NK-92 treated with Interleukin-12 subunit alpha and Interleukin-12 subunit beta, amount 100 ng/mL, for 24 hours (cell line): ENCODE measurements at places on chromosomes 1 and 21.

DNA sequence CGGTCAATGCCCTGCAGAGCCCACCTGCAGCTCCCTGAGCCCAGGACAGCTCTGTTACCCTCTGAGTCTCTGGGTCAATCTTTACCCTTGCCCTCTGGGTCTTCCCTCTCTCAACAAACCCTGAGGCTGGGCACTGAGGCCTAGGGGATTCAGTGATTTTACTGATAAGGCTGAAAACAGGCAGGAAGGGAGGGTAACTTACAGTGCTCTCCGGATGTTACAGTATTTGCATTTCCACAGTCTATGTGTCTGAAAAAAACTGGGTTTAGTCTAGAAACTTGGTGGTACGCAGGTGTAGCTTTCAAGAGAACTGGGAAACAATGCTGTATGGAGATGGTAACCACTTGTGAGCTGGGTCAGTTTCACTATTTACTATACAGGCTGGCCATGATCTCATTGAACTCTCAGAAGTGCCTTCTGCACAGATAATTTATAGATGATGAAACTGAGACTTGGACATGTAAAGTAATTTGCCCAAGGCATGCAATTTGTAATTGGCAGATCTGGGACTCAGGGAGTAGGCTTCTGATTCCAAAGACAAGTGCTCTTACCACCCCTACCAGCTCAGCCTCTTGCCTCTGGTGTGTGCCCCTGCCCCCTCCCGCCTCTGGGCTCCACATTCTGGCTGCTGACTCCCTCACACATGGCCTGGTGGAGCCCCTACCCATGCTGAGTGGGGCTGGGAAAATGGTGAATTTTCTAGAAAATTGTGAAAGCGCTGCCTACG is 48.8 kb downstream of the TENT5C start:
- DNase-seq, result no peak

- no peak for DNase-seq
Observed at GRCh38 chr1:11600836-11601235, 53.4 kb downstream of the FBXO2 start.

- no peak for DNase-seq
Observed at GRCh38 chr21:42156690-42157605, 62.0 kb upstream of the ABCG1 start.

DNA sequence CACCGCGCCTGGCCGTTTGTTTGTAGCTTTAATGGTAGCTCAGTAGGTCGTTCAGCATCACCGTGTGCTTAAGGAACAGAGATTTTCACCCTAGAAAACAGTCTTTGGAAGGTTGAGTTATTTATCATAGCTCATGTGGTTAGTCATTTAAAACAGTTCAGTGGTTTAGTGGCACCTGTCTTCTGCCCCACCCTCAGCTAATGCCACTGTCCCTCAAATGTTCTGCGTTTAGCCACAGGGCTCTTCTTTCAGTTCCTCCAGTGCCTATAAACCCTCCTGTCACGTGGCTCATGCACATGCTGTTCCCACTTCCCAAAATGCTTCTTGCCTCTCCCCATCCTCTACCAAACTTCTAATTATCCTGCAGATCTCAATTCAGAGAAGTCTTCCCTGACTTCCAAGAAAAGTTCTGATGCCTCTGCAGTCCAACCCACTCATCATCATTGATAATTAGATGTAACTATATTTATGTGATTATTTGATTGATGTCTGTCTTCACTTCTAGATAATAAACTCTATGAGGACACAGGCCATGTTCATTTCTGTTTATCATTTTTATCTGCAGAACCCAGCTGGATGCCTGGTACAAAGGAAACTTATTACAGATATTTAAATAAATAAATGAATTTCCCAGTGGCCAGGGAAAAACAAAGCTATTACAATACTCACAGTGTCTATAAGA is 14.4 kb upstream of the DIPK1A start:
- DNase-seq, result no peak

DNA sequence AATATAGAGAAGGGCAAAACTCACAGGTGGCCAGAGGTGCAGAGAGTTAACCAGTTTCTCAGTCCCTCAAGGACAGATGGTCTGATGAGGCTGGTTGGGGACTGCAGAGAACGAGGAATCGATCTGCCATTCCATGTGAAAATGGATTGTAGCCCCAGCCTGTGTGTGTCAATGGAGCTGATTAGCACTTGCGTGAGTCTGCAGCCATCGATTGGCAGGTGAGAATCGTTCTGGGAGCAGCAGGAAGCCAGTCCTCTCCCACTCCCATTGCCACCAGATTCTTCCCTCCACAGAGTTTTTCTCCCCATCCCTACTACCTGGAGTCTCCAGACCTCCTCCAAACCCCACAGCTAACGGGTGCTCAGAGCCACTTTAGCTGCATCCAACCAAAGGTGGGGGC is 18.3 kb upstream of the PSMB2 start:
- DNase-seq, result no peak

GRCh38 chr1:204266504-204267034 is 52.8 kb upstream of the GOLT1A start:
- DNase-seq, result no peak

DNA sequence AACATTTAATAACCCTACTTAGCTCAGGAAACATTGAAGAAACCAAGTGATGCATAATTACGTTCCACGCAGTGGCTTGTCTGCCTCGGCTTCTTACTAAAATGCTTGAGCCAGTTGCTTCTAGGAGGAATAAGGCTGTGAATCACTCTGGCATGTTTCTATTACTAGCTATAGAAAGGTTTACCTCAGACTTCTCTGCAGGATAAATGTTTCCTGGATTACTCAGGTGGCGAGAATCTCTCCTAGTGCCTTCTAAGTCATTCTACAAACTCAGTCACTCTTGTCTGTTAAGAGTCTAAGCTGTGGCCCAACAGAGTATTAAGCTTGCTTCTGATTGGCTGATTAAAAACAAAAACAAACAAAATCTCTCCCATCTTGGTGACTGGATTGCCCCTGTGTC is 92.0 kb upstream of the RALGPS2 start:
- DNase-seq, result no peak

GRCh38 chr1:210446479-210446878 is 117.8 kb downstream of the HHAT start:
- no peak for DNase-seq

- DNase-seq, result no peak
Observed at GRCh38 chr1:198246337-198246736, 89.5 kb downstream of the NEK7 start.

- DNase-seq, result no peak
Observed at GRCh38 chr1:189350983-189351616, 1126.6 kb downstream of the BRINP3 start.

DNA sequence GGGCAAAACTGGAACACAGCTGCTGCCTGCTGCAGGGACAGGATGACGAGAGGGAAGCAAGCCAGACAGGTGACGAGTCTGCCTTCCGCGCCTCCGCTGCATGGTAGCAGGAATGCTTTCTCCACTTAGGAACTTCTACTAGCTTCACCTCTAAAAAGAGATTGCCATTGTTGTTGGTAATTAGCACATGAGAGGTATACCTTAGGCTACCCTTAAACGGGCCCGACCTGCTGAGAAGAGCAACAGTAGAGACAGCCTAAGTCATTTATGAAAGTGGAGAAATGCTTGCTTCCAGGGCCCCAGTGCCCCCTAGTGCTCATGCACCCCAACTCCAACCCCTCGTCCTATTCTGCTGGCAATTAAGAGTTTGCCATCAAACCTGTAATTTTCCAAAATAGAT is 96.9 kb upstream of the AKT3 start:
- DNase-seq, result no peak

GRCh38 chr1:34619256-34619655 is 135.6 kb upstream of the GJB5 start:
- DNase-seq, result no peak

DNA sequence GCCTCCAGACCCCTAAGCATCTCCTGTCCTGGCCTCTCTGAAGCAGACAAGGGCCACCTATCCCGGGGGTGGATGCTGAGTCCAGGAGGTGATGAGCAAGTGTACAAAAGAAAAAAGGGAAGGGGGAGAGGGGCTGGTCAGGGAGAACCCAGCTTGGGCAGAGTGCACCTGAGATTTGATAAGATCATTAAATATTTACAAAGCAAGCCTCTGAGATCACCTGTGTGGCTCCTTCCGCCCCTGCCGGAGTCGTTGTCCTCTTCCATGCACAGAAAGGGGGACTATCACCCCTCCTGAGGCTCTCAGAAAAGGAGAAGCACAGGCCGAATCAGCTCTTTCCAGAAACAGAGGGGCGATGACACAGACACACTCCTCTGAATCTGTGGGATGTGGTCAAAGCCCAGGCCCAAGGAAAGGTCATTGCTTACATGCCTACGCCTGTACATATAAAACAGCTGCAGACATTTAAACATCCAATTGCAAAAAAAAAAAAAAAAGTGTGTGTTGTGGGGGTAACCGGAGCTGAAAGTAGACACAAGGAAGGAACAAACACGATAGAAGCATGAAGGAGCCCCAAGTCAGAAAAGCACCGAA is 30.9 kb downstream of the PRSS38 start:
- no peak for DNase-seq

DNA sequence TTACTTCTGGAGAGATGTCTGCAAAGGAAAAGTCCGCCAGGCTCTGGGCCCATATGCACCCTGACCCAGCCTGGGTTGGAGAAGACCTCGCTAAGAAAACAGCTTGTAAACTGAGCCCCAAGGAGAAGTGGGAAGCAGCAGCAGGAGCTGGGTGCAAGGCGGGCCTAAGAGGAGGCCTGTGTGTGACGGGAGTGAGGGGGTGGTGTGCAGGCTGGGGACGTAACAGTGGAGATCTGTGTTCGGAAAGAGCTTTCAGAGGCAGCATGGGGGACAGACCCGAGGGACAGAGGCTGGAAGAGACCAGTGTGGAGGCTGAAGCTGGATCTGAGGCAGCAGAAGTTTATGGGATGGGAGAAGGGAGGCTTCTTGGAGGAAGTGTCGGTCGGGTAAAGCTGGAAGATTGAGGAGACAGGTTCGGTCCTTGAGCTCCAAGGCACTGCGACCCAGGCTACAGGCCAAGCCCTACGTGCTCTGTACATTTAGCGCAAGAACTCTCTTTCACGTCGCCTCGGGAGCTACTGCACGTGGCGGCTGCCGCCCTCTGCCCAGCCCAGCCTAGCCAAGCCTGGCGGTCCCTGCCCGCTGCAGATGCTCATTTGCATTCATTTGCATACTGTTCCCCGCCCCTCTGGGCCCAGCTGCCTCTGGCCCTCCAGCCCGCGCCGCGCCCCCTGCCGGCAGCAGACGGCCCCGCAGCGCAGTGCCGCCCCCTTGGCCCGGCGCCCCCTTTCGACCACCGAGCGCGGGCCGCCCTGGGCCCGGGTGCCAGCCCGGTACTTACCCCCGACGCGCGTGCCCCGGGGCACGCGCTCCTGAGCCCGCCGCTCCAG is 6.3 kb downstream of the HPCA start:
- DNase-seq, result no peak

- no peak for DNase-seq
Observed at GRCh38 chr1:9758559-9759121, 65.1 kb downstream of the CLSTN1 start.

DNA sequence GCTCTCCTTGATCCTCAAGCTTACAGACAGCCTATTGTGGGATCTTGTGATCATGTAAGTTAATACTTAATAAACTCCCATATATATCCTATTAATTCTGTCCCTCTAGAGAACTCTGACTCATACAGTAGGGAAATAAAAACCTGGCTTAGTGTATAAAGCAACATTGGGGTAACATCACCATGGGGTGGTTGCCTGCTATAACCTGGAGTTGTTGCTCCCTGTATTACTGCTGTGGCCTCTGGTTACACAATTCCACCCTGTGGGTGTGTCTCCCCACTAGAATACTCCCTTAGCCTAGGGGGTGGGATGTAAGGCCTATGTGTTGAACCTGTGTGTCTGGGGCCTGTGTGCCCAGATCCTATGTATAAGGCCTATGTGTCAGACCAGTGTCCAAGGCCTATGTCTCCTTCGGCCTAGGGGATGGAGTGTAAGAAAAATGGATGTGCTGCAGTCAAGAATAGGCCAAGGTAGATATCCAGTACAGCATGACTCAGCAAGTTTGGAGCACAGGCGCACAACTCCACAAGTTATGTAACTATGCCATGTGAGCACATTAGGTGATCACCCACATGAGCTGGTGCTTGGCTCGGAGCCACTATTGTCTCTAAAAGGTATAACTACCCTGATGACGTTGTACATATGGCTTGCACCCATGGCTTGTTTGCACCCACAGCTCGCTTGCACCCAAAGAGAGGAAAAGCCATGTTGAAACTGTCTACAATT is 96.8 kb upstream of the C1orf21 start:
- no peak for DNase-seq

GRCh38 chr21:25487046-25487594 is 120.2 kb downstream of the MRPL39 start:
- DNase-seq, result no peak

DNA sequence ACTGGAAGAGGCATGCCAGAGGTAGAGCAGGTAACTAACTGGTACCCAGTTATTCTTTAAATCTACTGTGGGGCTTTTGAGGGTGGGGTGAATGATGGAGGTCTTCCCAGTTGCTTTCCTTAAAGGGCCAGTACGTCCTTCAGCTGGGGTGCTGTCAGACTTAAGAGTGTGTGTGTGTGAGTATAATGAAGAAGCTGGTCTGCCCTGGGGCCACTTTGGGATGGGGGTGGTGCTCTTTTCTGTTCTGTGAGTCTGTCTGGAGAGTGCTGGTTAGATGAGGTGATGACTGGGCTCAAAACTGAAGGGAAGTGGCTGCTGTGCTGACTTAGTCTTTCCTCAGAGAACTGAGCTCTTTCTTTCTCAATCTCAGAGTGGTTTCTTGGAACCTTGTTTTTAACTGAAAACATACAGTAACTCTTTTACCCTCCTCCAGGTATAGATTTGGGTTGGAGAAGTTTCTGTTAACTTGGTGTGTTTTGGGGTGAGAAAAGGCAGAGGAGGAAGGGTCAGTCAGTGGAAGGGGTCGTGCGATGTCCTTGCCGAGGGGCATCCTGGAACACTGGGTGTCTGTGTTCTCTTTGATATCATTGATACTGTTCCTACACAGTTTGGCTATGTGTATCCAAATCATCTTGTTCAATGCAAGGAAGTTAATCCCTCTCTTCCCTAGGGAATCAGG is 746 bp downstream of the MACF1 start:
- peak; percentile 74 for DNase-seq

GRCh38 chr1:192261476-192261875 is 55.3 kb upstream of the RGS21 start:
- DNase-seq, result no peak

GRCh38 chr1:110457206-110457605 is 6.3 kb downstream of the PROK1 start:
- no peak for DNase-seq

- no peak for DNase-seq
Observed at GRCh38 chr1:41662765-41663437, 178.4 kb upstream of the EDN2 start.
